T-helper 17 cell (primary cell): ENCODE measurements at places on chromosomes 7 and 10. TPM values are rescaled to one million over a fixed set of nuclear protein-coding genes. Genes with fewer than 3 reads are reported as not detected.

The HYAL4 gene
- not detected for total RNA-seq

DNA sequence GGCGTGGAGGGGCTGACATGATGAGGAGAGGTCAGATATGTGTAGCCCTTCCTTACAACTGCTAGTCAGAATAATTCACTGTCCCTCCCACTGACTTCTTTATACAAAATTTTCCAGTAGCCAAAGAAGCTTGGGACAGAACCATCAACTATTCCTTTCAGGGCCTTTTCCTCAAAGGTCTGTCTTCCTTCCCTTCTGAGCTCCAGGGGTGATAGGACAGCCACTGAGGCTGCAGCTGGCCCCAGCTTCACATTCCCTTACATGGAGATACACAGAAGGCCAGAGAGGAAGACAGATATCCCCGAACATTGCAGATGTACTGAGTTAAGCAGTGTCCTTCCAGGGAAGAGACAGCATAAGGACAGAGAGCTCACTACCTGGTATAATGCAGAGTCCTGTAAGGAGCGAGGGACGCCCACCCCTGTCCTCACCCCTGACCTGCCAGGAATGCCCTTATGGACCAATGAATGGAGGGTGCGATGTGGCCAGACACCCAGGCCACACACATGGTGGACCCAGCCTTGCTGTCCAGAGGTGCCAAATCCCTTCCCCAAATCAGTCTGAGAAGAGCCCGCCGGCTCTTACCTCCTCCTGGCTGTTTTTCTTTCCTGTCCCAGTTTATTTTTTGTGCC lies 754.7 kb downstream of the GRID1 start:
- H3K27ac ChIP-seq = peak overlapping the region; percentile 93
- no peaks in the 10 kb centered on the region for H3K27me3 ChIP-seq
- H3K4me1 ChIP-seq = peaks cover 38% of the 10 kb centered on the region
- DNase-seq = no peak
- H3K36me3 ChIP-seq = no peaks in the 10 kb centered on the region

GRCh38 chr10:114179148-114179547 lies at the start of gene TDRD1:
Gene TDRD1, plus strand, starts transcription at chr10:114179353. Its CDS starts 8,479 bp downstream, at chr10:114187832.
- H3K36me3 ChIP-seq = no peaks in the 10 kb centered on the region
- H3K27ac ChIP-seq = no peak within 1 kb of the TSS
- no peak for DNase-seq
- no peaks in the 10 kb centered on the region for H3K27me3 ChIP-seq
- H3K4me3 ChIP-seq = peak within 1 kb of the TSS; percentile 22
- peaks cover 16% of the 10 kb centered on the region for H3K4me1 ChIP-seq

- H3K4me3 ChIP-seq = no peak overlapping the region
- no peak overlapping the region for H3K27ac ChIP-seq
- H3K4me1 ChIP-seq = no peaks in the 10 kb centered on the region
- DNase-seq = no peak
- no peaks in the 10 kb centered on the region for H3K36me3 ChIP-seq
Measured at GRCh38 chr10:124886195-124886594, 55.7 kb upstream of the ZRANB1 start.

- H3K36me3 ChIP-seq = no peaks in the 10 kb centered on the region
- peaks cover 5% of the 10 kb centered on the region for H3K4me1 ChIP-seq
- H3K4me3 ChIP-seq = no peak overlapping the region
Measured at GRCh38 chr10:13272164-13272571, 27.7 kb downstream of the PHYH start.

The SLC26A5 gene
- not detected for total RNA-seq

DNA sequence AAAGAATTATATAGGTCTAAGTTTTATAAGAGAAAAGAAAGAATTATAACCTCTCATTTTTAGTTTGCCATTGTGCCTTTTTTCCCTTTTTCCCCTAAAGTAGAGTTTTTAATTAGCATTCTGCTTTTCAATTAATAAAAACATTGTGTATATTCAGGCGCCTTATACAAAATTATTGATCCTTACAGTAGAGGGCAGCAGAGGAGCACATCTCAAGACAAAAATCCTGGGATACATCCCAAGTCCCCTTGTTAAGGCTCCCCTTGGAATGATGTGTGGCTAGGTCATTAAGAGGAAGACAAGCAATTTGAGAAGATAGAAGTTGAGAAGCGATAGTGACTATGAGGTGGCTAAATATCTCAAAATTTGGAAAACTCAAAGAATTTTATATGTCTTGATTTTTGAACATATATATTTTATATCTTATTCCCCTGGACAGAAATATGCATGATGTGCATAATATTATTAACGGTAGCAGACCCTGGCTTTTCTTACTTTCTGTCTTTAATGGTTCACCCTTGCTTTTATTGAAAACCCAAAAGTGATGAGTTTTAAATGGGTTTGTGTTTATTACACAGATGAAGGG lies 19.1 kb upstream of the TPK1 start:
- peaks cover 2% of the 10 kb centered on the region for H3K4me1 ChIP-seq
- no peak overlapping the region for H3K27ac ChIP-seq
- no peak for DNase-seq
- H3K4me3 ChIP-seq = no peak overlapping the region
- no peaks in the 10 kb centered on the region for H3K27me3 ChIP-seq

The IGFBP1 gene
- not detected for total RNA-seq

- H3K36me3 ChIP-seq = peaks cover 2% of the 10 kb centered on the region
- peaks cover 10% of the 10 kb centered on the region for H3K27me3 ChIP-seq
- H3K4me1 ChIP-seq = no peaks in the 10 kb centered on the region
- no peak overlapping the region for H3K4me3 ChIP-seq
Measured at GRCh38 chr10:32111585-32111984, 55.4 kb upstream of the KIF5B start.

- H3K36me3 ChIP-seq = peaks cover 3% of the 10 kb centered on the region
- peaks cover 24% of the 10 kb centered on the region for H3K4me1 ChIP-seq
- H3K27me3 ChIP-seq = no peaks in the 10 kb centered on the region
- H3K27ac ChIP-seq = no peak overlapping the region
Measured at GRCh38 chr10:27534161-27534700, 30.1 kb downstream of the RAB18 start.

GRCh38 chr7:12896316-12896715 lies 208.9 kb downstream of the ARL4A start:
- H3K4me1 ChIP-seq = no peaks in the 10 kb centered on the region
- no peak for DNase-seq
- H3K27me3 ChIP-seq = peaks cover 6% of the 10 kb centered on the region
- no peak overlapping the region for H3K27ac ChIP-seq
- H3K4me3 ChIP-seq = no peak overlapping the region

- H3K36me3 ChIP-seq = no peaks in the 10 kb centered on the region
- no peaks in the 10 kb centered on the region for H3K27me3 ChIP-seq
- peaks cover 10% of the 10 kb centered on the region for H3K4me1 ChIP-seq
- DNase-seq = no peak
- no peak overlapping the region for H3K4me3 ChIP-seq
- no peak overlapping the region for H3K27ac ChIP-seq
Measured at GRCh38 chr7:86908948-86909347, 150.5 kb downstream of the ELAPOR2 start.

DNA sequence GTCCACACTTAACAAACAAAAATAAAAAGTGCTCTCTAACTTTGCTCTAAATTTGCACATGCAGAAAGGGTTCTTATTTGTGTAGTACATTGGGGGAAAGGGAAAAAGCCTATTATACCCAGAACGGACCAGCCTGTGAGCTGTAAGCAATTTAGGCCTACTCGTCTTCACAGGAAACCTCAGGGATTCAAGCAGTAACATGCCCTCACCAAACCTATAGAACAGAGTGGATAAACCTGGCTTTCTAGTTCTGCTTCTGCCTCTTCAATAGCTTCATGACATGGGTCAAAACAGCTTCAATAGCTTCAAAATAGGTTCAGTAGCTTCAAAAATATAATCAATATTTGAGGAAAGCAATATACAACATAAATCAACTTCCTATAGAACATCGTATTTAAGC lies 163.7 kb downstream of the ARL4A start:
- H3K27ac ChIP-seq = no peak overlapping the region
- no peaks in the 10 kb centered on the region for H3K27me3 ChIP-seq
- H3K36me3 ChIP-seq = no peaks in the 10 kb centered on the region
- no peak for DNase-seq
- no peaks in the 10 kb centered on the region for H3K4me1 ChIP-seq
